ENCODE measurements at places on chromosomes 3 and 15.

GRCh38 chr3:99753268-99753975 lies 64.2 kb upstream of the CMSS1 start:
- no peak for DNase-seq

DNA sequence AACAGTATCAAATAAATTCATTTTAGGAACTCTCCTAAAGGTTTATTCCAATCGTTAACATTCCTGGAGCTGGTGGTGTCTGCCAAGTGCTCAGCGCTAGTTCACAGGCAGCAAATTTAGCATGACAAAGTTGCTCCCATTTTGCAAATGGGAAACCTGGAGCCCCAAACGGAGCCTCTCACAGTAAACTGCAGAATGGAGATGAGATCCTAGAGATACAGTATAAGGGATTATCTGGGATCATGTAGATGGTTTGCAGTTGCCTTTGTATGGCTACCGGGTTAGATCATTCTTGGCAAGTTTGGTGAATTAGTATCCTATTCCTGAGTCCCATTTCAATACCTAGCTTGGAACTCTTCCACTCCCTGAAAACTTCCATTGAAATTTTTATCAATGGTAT lies 173.7 kb downstream of the CDIN1 start:
- DNase-seq, result no peak

GRCh38 chr3:133192363-133192945 lies 154.3 kb downstream of the TMEM108 start:
- no peak for DNase-seq

DNA sequence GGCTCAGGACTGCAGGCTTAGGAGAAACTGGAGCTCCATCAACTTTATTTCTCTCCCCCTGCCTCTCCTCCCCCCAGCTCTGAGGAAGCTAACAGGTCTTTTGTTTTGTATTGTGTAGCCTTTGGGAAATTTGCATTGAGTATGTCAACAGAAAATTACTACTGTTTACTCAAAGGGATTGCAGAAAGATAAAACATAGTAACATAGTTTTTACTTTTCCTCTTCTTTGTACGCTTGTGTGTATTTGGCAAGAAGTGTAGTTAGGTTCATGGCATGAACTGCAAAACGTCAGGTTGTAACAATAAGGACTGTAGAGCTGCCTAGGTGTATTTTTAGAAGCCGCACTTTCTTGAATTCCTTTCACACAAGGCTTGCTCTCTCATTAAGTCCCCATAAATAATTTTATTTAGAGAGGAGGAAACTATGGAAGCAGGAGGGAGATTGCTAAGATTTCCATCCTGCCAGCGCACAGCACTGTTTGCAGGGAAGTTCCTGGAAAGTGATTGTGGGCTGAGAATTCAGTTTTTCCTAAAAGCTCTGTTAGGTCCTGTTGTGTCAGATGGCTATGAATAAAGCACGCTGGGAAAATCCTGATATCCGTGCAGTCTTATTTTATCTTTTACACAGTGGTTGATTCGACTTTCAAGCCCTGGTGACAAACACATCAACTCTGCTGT lies 21.1 kb upstream of the SATB1 start:
- no peak for DNase-seq

DNA sequence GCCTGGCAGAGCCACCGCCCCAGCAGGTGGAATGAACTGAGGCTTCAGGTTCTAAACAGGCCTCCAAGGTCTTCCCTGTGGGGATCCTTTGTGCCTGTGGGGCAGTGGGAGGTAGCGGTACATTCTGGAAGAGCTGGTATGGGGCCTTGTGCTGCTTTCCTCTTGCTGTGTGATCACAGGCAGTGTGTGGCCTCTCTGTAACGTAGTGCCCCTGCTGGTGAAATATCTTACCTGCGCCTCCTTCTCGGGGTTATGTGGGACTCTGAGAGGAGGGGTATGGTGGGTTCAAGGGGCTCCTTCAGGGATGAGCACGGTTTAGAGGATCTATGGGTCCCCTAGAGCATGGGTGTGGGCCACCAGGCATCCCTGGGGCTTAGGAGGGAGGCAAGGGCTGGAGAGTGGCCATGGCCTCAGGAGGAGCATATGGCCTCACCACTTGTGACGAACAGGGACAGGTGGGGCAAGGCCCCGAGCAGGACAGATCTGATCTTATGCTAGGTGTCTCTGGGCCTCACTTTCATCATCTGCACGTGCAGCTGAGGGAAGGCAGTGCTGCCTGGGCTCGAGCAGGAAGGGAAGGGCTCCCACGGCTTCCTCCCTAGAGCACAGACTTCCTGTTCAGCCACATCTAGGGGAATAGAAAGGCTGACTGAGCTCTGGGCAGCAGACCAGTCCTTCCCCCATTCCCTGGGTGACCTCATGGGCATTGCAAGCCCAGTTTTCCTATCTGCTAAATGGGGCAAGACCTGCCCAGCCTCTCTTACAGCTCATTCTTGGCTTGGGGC lies 1.9 kb upstream of the ALS2CL start:
- DNase-seq, result peak; percentile 31

GRCh38 chr3:139113231-139113992 lies 68.7 kb upstream of the PRR23C start:
- DNase-seq, result no peak

DNA sequence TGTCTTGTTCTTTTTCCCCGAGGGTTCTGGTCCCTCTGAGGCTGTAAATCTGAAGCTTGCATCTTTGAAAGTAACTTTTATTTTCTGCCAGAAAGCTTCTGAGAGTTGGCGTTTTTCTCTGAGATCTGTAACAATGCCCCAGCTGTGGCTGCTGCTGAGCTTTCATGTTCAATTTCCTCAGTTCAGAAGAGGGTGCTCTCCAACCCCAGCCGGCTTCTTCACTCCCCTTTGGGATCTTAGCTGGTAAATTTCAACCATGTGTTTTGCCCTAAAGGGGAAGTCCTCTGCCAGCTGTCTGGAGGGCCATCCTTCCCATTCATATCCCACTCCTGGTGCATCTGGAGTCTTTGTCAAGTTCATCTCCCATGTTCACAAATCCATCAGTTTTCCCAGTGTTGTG lies 18.3 kb upstream of the CFAP100 start:
- no peak for DNase-seq

GRCh38 chr3:34856081-34856947 lies 783.0 kb upstream of the ARPP21 start:
- DNase-seq, result no peak

DNA sequence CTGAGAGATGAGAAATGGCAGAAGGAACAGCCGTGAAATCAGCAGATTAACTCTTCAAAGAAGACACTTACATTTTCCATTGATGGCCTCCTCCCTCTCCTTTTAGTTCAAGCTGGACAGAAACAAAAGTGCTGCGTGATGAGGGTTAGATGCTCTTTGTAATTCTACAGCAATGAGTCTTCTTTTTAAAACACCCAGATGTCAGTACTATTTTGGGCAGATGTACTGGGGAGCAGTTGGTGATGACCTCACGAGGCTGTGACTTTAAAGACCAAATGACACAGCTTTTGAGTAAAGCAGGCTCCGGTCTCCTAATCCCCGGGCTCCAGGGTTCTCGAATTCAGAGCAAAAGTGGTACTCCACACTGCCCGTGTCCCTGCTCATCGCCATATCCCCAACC lies 198.2 kb downstream of the SLCO3A1 start:
- no peak for DNase-seq

- DNase-seq, result no peak
These were observed 194.4 kb upstream of the ONECUT1 start for GRCh38 chr15:52984507-52984906.

DNA sequence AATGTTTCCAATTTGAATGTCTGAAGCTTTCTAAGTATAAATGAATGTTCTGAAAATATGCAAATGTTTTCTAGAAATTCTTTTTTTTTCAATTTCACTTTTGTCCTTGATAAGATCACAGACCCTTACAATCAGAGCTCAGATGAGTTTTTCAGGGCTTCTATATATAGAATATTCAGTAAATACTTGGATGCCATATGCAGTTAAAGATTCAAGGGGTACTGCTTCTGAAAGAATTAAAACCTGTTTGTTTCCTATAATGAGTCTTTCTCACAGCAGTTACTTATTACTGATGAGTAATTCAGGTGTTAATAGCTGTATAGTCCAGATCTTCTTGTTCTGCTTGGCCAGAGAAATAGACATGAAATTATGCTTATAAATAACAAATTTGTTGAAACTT lies 812.6 kb downstream of the ZPLD1 start:
- DNase-seq, result no peak

- no peak for DNase-seq
These were observed 88.5 kb upstream of the GOLGA8J start for GRCh38 chr15:29994284-29994683.

- DNase-seq, result no peak
These were observed 96.7 kb upstream of the PLXNA1 start for GRCh38 chr3:126886217-126886616.

- no peak for DNase-seq
These were observed 51.8 kb downstream of the MITF start for GRCh38 chr3:69791106-69791505.

GRCh38 chr15:90571063-90571541 lies 41.4 kb downstream of the CRTC3 start:
- no peak for DNase-seq

- no peak for DNase-seq
These were observed 247.9 kb downstream of the GBE1 start for GRCh38 chr3:81513591-81513990.

DNA sequence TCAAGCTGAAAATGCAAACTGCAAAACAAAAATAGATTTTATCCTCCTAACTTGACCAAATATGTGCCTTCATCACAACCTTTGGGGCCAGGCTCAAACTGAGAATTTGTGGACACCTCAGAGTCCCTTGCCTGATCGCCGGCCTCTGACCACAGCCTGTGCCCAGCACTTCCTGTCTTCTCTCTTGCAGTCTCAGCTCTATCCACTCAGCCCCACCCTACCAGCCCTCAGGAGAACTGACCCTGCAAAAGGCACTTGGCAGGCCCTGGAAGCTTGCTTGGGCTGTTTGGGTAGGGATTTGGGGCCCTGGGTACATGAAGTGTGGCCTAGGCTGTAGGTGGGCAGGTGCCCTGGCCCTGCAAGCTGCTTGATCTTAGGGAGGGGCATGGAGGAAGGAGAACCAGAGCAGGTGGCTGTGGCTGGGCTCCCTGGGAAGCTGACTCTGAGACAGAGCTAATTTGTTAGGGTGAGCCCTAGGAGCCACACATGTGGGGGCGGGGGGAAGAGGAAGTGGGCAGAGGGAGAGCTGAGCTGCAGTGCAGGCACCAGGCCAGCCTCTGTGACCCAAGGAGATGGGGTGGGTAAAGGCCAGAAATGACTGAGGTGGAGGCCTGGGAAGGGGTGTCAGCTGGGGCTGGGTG lies 8.6 kb downstream of the CLEC3B start:
- no peak for DNase-seq

- DNase-seq, result no peak
These were observed 3.2 kb downstream of the RAP2B start for GRCh38 chr3:153165261-153165681.

DNA sequence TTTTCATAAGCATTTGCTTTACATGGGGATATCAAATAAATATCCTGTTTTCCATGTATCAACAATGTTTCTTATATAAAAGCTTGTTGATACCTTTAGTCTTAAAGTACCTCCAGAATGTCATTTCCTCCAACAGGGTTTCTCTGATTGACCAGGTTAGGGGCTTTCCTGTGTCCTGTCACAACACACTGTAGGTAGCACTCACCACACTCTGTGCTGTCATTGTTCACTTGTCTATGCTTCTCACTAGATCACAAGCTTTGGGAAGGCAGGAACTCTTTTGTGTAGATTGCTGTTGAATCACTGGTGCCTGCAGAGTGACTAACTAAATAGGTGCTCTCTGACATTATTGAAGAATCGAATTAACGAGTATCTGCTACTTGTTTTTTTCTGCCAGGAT lies 49.8 kb downstream of the USP50 start:
- no peak for DNase-seq

GRCh38 chr3:135041601-135042000 lies 246.5 kb downstream of the EPHB1 start:
- DNase-seq, result no peak

- no peak for DNase-seq
These were observed 277.6 kb upstream of the NAALADL2 start for GRCh38 chr3:174581558-174581957.

Data from CD4-positive, alpha-beta T cell (primary cell).